ENCODE measurements at places on chromosomes 16 and 17. TPM values are rescaled to one million over a fixed set of nuclear protein-coding genes. Genes with fewer than 3 reads are reported as not detected.

Gene RHBDL3
- total RNA-seq, result 0.88 TPM

GRCh38 chr16:66691234-66691633 lies 5.3 kb downstream of the CMTM4 start:
- H3K36me3 ChIP-seq, result no peaks in the 10 kb centered on the region
- no peak overlapping the region for H3K27ac ChIP-seq

DNA sequence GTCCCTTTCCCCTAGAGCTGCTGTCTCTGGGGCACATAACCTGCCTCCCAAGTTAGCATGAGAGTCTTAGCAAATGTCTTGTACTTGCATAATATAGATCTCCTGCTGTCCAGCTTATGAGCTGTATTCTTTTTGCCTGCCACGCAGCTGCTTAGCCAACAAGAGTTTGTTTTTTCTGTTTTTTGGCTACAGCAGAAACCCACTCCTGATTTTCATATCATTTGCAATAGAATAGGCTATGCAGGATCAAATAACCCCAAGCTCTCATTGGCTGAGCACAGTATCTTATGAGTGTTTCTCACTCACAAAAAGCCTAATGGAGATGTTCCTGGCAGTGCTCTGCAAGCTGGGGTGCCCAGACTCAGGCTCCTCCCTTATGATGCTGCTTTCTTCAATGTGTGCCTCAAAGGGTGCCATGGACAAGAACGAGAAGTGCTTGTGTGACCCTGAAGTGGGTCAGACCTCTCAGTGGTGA lies 23.1 kb downstream of the B9D1 start:
- no peak overlapping the region for H3K27ac ChIP-seq
- no peaks in the 10 kb centered on the region for H3K36me3 ChIP-seq
- no peaks in the 10 kb centered on the region for H3K4me1 ChIP-seq
- no peak overlapping the region for H3K4me3 ChIP-seq
- peaks cover 23% of the 10 kb centered on the region for H3K27me3 ChIP-seq

DNA sequence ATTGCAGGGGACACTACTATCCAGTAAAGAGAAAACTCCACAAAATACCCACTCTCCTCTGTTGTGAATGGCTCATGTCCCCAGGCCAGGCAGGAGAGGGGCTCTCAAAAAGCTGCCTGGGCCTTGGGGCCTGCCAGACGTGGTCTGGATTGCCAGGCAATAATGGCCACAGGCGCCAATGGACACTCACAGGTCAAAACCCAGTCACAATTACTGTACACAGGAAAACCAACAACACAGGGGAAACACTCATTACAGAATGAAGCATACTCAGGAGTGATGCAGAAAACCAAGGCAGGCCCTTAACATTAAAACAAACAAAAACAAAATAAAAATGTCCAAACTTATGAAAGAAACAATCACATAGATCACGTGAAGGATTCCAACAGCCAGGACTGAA lies 35.1 kb upstream of the SREBF1 start:
- no peak overlapping the region for H3K4me3 ChIP-seq
- H3K36me3 ChIP-seq, result peaks cover 3% of the 10 kb centered on the region
- no peaks in the 10 kb centered on the region for H3K27me3 ChIP-seq
- H3K4me1 ChIP-seq, result no peaks in the 10 kb centered on the region

GRCh38 chr16:11151885-11152629 lies 103.9 kb downstream of the SOCS1 start:
- H3K4me1 ChIP-seq, result peaks cover 49% of the 10 kb centered on the region
- no peaks in the 10 kb centered on the region for H3K27me3 ChIP-seq
- H3K36me3 ChIP-seq, result peaks cover 33% of the 10 kb centered on the region
- H3K4me3 ChIP-seq, result no peak overlapping the region

Gene EVI2B
- total RNA-seq, result 100 TPM

Gene CHST4
- not detected for total RNA-seq

DNA sequence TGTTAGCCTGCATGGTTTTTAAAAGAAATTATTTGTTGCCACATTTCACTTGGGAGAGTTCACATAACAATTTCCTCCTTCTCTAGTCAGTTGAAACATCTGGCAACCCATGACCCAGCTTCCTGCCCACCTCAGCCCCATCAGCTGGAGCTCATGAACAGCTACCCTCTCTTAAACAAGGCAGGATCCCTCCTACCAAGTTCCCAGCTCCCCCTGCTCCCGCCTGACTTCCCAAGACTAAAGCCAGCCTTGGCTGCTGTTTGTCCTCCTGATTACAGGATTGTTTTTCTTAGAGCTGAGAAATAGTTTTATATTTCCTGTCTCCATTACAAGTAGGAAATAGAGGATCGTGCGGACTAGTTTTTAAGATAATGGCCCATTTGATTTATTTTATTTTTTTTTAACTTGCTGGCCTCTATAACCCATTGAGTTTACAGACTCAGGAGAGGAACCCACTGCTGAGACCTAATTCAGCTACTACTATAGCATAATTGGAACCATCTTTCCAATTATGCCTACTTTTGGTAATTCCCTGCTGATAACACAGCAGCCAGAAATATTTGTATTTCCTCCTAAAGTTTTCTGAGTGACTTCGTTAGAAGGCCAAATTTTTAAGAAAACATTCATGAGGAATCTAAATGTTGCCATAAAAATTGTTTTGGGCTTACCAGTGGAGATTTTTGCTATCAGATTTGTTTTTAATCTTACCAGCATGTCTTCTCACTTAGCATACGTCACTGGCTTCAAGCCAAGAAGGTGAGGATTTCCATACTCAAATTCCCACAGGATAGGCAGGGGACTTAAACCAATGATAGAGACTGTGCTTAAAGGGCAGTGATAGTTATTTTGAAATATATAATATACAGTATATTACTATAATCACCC lies 90.0 kb downstream of the ELAC2 start:
- H3K4me3 ChIP-seq, result no peak overlapping the region
- no peak overlapping the region for H3K27ac ChIP-seq
- no peaks in the 10 kb centered on the region for H3K27me3 ChIP-seq
- no peaks in the 10 kb centered on the region for H3K36me3 ChIP-seq

Gene CYBC1
- total RNA-seq, result 323 TPM

DNA sequence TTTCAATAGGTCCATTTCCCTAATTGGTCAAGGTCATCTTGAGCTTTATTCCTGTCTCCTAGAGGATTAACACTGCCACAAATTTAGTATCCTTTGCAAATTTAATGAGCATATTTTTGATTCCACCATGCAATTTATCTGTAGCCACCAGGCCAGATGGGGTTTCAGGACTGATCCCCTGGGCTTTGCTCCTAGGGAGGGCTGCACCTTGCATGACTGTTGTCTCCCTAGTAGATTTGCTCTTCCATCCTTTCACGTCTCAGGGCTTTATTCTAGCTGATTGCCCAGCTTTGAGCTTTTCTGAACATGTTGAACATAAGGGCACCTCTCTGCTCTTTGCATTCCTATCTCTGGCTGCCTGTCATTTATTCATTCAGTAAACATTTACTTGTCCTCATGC lies 7.7 kb upstream of the KCNH6 start:
- no peak overlapping the region for H3K4me3 ChIP-seq
- no peak overlapping the region for H3K27ac ChIP-seq
- no peak for DNase-seq
- H3K27me3 ChIP-seq, result peaks cover 4% of the 10 kb centered on the region

DNA sequence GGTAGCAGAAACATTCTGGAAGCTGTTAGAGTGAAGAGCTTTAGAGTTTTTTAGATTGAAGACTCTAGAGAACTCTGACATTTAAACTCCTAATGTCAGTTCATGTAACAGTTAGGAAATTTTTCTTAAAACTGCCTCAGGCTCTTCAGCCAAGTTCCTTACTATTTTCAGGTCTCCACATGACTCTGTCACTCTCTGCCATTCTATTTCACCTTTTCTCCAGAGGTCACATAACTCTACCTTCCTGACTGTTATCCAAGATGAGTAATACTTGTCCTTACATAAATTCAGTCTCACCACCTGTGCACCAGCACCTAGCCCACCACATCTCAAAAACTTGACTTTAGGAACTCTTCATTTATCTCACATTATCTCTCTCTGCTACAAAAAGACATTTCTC lies 347.1 kb upstream of the CA10 start:
- no peak overlapping the region for H3K4me3 ChIP-seq
- H3K36me3 ChIP-seq, result no peaks in the 10 kb centered on the region
- H3K27ac ChIP-seq, result no peak overlapping the region
- no peaks in the 10 kb centered on the region for H3K4me1 ChIP-seq
- H3K27me3 ChIP-seq, result no peaks in the 10 kb centered on the region

DNA sequence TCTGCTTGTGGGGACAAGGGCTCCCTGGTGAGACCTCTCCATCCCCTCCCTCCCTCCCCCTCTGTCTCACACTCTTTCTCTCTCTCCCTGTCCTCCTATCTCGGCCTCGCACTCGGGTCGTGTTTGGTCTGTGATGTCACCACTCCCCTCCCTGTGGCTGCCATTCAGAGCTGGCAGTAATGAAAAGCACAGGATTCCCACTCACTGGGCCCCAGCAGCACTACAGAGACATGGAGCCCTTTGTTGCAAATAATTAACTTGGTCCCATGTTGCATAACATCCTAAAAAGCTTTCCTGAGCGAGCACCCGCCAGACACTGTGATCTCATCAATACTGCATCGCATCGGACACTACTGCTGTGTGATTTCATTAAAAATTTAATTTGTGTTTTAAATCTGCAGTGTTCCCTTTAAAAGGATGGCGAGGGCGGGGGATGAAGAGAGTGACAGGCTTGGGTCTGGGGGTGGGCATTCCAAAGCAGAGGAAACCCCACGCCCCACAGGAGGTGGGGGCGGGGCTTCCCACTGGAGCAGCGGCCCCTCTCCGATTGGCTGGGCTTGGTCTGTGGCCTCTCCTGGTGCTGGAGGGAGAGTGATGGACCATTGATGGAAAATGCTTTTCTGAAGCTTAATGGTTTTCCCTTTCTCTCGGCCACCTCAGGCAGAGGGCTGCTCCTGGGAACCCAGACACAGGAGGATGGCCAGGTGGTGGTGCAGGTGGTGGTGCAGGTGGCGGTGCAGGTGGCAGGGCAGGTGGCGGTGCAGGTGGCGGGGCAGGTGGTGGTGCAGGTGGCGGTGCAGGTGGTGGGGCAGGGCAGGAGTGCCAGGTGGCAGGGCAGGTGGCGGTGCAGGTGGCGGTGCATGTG lies 15.3 kb upstream of the NPTX1 start:
- no peaks in the 10 kb centered on the region for H3K4me1 ChIP-seq
- H3K4me3 ChIP-seq, result no peak overlapping the region
- H3K27ac ChIP-seq, result no peak overlapping the region
- H3K36me3 ChIP-seq, result no peaks in the 10 kb centered on the region

Gene KIF19
- total RNA-seq, result 0.61 TPM

DNA sequence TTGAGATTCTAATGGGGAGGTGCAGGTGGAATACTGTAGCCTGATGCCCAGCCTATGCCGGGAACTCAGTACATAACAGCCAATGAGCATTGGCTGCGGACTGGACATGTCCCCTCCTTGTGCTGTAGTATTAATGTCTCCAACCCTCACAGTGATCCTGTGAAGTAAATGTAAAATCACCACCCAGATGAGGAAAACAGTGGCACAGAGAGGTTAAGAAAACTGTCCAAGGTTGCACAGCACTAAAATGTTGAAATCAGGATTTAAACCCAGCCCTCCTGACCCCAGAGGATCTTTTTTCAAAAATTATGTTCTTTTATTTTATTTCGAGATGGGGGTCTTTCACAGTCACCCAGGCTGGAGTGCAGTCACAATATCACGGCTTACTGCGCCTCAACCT lies 7.9 kb downstream of the NLRC5 start:
- H3K4me3 ChIP-seq, result peak overlapping the region; percentile 12
- peaks cover 43% of the 10 kb centered on the region for H3K36me3 ChIP-seq
- no peaks in the 10 kb centered on the region for H3K27me3 ChIP-seq
- peaks cover 74% of the 10 kb centered on the region for H3K4me1 ChIP-seq
- peak overlapping the region; percentile 68 for H3K27ac ChIP-seq
- DNase-seq, result no peak

GRCh38 chr17:75679706-75680211 lies 12.6 kb downstream of the SAP30BP start:
- no peak overlapping the region for H3K4me3 ChIP-seq
- peaks cover 6% of the 10 kb centered on the region for H3K36me3 ChIP-seq
- no peaks in the 10 kb centered on the region for H3K27me3 ChIP-seq
- peaks cover 5% of the 10 kb centered on the region for H3K4me1 ChIP-seq

DNA sequence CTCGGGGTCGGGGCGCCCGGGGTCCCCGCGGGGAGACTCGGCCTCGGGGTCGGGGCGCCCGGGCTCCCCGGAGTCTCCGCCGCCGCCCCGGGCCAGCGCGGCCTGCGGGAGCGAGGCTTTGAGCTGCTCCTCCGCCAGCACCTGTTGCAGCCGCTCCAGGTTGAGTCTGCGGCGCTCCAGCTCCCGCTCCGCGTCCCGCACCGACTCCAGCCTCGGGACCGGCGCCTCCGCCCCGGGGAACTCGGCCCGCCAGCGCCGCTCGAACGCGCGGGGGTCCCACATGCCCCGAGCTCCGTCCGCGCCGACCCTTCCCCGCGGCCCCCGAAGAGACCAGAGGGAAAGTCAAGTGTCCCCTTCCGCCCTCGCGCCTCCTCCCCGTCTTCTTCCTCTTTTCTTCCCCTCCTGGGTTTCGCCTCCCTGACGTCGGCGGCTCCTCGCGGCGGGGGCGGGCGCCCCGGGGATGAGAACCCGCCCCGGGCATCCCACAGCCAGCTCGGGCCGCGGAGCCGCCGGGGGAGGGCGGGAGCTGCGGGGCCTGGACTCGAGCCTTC lies 40.8 kb upstream of the BHLHA9 start:
- peaks cover 15% of the 10 kb centered on the region for H3K36me3 ChIP-seq
- H3K27ac ChIP-seq, result no peak overlapping the region
- H3K4me3 ChIP-seq, result peak overlapping the region; percentile 72
- peaks cover 22% of the 10 kb centered on the region for H3K4me1 ChIP-seq
- peak; percentile 74 for DNase-seq

Gene C1QTNF1
- not detected for total RNA-seq

DNA sequence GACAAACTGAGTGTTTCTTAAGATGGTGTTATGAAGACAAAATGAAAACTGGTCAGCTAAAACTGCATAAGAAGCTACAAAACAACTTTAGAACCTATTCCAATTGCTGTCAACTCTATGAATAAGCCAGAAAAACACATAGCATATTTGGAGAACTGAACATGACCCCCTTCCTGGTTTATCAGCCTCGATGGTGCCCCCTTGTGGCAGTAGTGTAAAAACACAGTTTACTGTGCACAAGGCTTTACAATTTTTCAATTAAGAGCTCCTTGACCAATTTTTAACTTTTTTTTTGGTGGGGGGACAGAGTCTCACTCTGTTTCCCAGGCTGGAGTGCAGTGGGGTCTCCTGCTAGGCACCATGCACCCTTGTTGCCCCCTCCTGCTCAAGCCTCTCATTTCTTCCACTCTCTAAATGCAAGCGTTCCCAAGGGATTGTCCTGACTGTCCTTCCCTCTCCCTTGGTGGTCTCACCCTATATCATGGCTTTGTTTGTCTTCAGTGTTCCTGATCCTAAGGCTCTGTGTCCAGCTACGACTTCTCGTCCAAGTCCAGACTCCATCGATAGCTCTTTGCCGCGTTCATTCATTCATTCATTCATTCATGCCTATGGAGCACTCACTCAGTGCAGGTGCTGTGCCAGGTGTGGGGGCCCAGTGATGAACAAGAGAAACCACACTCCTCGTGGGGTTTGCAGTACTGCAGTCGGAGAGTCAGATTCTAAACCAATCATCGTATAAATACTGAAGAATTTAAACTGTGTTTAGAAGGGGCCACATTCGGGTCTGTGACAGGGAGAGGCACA lies 7.5 kb downstream of the EIF1 start:
- H3K27ac ChIP-seq, result peak overlapping the region; percentile 60
- H3K27me3 ChIP-seq, result peaks cover 3% of the 10 kb centered on the region
- H3K36me3 ChIP-seq, result peaks cover 15% of the 10 kb centered on the region
- no peak overlapping the region for H3K4me3 ChIP-seq

Gene OSGIN1
- 0.85 TPM for total RNA-seq

Gene RILP
- 8.9 TPM for total RNA-seq

Gene KRTAP4-1
- not detected for total RNA-seq

Measured in activated naive CD8-positive, alpha-beta T cell treated with anti-CD3 and anti-CD28 coated beads, Interleukin-2, amount 10 ng/mL, durations not matched to agents 7 days and 5 days (primary cell).